ENCODE measurements at places on chromosomes 1 and 21.
A peak's percentile ranks its signal among the peaks of the same experiment; 100 is the strongest.

DNA sequence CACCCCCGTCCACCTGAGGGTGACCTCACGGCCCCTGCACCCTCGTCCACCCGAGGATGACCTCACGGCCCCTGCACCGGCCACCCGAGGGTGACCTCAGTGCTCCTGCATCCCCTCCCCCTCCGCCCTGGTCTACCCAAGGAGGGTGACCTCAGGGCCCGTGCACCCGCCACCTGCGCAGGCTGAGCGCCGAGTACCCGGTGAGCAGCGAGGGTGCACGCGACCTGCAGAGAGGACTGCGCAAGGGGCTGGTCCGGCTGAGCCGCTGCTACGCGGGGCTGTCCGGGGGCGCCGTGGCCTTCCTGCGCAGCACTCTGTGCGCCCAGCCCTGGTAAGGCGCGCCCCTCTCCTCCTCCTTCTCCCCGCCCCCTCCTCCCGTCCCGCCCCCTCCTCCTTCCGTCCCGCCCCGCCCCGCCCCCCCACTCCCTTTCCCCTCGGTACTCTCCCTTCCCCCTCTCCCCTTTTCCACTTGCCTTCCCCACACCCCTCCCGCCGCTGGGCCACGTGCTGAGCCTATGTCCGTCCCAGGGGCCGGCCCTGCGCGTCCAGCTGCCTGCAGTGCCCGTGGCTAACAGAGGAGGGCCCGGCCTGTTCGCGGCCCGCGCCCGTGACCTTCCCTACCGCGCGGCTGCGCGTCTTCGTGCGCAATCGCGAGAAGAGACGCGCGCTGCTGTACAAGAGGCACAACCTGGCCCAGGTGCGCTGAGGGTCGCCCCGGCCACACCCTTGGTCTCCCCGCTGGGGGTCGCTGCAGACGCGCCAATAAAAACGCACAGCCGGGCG, 28.4 kb downstream of the TRIM11 start:
- DNase-seq, result peak; percentile 88

DNA sequence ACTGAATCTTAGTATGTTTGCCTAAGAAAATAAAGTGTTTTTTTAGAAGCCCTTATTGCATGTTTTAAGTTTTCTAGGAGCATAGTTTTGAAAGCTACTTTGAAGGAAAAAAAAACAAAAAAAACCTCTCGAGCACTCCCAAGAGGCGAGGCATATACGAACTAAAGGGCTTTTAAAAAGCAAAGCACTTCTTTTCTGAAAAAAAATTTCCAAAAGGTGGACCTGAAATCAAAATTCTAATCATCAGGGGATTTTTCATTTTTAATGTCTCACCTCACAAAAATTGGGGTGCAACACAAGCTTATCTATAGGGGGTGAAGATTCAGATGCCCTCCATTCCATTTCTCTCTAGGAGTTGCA, 594 bp downstream of the GLMN start:
- DNase-seq, result no peak

- DNase-seq, result no peak
These were observed 4.8 kb upstream of the SUMO3 start for GRCh38 chr21:44822484-44823178.

GRCh38 chr1:246482805-246483568, 24.1 kb downstream of the SMYD3 start:
- no peak for DNase-seq

GRCh38 chr1:40155135-40155534, 6.1 kb upstream of the RLF start:
- DNase-seq, result no peak
